ENCODE measurements at places on chromosomes 3 and 15. TPM values are rescaled to one million over a fixed set of nuclear protein-coding genes. Genes with fewer than 3 reads are reported as not detected.

The SOX14 gene
- not detected for total RNA-seq

The TFG gene
- 97.8 TPM for total RNA-seq

The C3orf33 gene
- total RNA-seq = 2.6 TPM

The GOLGA8N gene
- total RNA-seq = 0.23 TPM

The FANCI gene
- 39.1 TPM for total RNA-seq

The TM6SF1 gene
- 3.6 TPM for total RNA-seq

The GALNT15 gene
- 0.69 TPM for total RNA-seq

The RTP3 gene
- total RNA-seq = not detected

The ATP13A4 gene
- total RNA-seq = not detected

The NLGN1 gene
- total RNA-seq = 6.0 TPM

The PRSS50 gene
- total RNA-seq = not detected

The SERPINI2 gene
- total RNA-seq = not detected

The EPHA6 gene
- not detected for total RNA-seq

Measured in Daoy (cell line).